ENCODE measurements at places on chromosomes 13 and 19.

- no peak for DNase-seq
These were observed 296.1 kb downstream of the PCDH9 start for GRCh38 chr13:66933994-66934393.

GRCh38 chr13:82358284-82358683 lies 1524.0 kb downstream of the SLITRK1 start:
- no peak for DNase-seq

DNA sequence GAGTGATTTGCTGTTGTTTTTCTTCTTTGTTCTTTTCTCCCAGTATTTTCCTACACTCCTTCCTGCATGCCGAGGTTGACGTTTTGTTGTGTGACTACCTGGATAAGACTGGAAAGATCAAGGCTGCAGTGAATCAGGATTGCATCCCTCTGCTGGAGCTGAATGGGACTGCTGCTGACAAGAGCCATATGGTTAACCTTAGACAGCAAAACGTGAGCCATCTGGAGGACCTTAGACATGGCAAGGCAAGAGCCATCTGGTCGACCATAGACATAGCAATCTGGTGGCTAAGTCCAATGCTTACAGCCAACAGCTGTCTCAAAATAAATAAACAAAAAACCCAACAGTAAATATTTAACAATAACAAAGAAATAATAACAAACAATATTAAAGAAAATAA lies 42.6 kb upstream of the ZNF91 start:
- no peak for DNase-seq

GRCh38 chr13:110820322-110820721 lies 94.5 kb downstream of the ANKRD10 start:
- no peak for DNase-seq

DNA sequence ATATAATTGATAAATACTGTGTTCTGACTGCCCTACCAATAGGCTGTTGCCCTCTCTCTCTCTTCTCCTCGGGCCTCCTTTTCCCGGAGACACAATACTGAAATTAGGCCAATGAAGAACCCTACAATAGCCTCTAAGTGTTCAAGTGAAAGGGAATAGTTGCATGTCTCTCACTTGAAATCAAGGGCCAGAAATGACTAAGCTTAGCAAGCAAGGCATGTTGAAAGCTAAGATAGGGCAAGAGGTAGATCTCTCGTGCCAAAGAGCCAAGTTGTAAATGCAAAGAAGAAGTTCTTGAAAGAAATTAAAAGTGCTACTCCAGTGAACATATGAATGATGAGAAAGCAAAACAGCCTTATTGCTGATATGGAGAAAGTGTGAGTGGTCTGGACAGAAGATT lies 13.3 kb downstream of the KATNAL1 start:
- DNase-seq = no peak

DNA sequence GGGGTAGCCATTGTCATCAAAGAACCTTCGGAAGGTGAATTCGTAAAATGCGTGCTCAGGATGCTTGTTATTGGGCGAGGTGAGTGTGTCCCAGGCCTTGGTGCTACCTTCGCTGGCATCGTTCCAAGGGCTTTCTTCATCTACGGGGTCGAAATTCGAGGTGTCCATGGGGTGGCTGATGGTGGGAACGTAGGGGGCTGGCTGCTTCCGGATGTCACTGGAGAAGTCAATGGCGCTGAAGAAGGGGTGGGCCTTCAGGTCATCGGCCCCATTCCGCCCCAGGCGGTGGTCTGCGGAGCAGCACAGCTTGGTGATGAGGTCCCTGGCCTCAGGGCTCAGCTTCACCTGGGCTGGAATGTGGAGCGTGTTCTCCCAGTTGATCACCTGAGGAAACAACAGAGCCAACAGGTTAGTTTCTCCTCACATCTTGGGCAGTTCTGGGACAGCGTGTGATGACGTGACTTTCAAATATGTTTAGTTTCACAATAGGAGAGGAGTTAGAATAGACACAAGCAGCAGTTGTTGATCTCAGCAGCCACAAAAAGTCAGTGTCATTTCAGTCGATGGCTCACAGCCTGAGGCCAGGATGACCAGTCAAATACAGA lies 72.5 kb upstream of the XPO4 start:
- no peak for DNase-seq

- peak; percentile 95 for DNase-seq
These were observed 19.6 kb upstream of the EPHX3 start for GRCh38 chr19:15251749-15252397.

DNA sequence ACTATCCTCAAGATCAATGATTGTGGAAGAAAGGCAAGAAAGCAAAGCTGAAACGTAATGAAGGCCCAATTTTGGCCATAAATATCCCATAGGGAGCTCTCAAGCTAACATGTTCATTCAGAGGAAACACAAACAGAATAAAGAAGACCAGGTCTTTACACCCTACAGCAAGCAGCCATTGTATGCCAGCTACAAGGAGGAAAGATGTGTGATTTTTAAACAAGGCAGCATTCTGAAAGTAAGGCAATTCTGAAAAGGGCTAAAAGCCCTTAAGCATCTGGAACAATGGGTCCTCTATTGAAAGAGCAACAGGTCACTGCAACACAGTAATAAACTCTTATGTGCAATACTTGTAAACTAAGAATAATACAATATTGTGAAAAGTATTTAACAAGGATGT lies 1002.4 kb downstream of the SLITRK1 start:
- DNase-seq = no peak

DNA sequence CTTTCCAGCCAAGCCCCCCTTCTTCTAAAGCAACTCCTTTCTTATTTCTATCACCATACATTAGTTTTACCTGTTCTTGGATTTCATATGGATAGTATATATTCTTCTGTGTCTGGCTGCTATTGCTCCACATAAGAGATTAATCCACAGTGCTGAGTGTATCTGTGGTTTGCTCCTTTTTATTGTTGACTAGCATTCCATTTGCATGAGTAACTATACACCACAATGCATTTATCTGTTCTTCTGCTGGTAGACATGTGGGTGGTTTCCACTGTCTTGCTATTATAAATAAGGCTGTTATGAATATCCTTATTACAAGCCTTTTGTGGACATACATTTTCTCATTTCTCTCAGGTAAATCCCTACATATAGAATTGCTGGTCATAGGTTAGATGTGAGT lies 138.2 kb downstream of the SLC7A1 start:
- peak; percentile 81 for DNase-seq

DNA sequence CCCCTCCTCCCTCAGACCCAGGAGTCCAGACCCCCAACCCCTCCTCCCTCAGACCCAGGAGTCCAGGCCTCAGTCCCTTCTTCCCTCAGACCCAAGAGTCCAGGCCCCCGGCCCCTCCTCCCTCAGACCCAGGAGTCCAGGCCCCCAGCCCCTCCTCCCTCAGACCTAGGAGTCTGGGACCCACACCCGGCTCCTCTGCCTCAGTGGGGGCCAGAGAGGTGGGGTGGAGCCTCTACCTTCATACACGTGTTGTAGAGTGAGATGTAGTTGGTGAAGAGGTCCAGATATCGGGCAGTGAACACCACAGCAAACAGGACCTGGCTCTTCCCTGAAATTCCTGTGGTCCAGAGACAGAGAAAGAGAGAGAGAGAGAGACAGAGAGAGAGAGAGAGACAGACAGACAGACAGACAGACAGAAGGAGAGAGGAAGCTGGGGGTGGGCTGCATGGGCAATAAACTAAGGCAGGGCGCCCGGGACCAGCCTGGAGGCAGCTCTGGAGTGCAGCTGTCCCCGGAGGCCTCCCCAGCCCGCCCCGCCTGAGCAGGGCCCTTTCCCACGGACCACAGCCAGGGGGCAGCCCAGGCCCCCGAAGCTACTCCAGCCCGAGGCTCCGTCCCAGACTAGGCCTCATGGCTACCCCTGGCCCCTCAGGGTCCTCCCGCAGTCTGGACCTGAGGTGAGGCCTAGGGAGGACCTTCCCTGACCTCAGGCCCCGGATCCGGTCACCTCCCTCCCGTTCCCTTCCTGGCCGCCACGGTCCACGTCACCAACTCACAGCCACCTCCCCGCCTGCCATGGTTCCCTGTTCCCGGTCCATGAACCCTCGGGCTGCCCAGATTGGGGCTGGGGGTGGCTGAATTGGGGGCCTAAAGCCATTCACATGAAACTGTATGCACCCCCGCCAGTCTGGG lies 907 bp downstream of the KDELR1 start:
- DNase-seq = no peak

DNA sequence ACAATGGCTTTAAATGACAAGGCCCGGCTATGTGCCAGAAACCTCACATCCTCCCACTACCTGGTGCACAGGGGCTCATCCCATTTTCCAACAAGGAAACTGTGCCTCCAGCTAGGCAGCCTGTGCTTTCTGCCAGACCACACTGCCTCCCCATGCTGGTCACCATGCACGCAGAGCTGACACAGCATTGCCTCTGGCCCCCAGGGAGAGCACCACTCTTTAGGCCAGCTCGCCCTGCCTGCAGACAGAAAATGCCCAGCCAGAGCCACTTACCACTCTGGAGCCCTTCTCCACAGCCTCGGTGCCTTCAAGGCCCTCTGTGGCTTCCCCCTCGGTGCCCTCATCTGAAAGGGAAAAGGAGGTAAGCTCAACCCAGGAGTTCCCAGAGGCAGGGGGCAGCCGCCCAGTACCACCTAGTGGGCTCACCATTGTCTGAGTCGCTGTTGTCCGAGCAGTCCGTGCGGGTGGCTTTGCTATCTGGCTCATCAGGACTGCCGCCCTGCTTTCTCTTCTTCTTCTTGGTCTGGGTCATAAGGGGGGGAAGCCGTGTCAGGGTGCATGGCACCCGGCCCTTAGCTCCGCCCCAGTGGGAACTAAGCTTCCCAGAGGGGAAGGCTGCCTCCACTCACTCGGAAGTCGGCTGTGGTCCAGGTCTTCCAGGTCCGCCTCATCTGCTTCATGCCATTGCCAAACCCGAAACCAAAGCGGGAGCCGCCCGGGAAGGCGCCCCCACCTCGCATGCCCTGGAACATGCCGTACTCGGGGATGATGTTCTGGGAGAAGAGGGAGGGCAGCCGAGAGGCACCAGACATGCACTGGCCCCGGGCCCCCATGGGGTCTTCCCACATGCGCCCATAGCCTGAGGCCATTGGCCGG lies 18.0 kb downstream of the AKAP8L start:
- no peak for DNase-seq

- no peak for DNase-seq
These were observed 347.2 kb downstream of the ZNF536 start for GRCh38 chr19:30719189-30719998.

- DNase-seq = no peak
These were observed 32.2 kb downstream of the UFM1 start for GRCh38 chr13:38381890-38382289.

DNA sequence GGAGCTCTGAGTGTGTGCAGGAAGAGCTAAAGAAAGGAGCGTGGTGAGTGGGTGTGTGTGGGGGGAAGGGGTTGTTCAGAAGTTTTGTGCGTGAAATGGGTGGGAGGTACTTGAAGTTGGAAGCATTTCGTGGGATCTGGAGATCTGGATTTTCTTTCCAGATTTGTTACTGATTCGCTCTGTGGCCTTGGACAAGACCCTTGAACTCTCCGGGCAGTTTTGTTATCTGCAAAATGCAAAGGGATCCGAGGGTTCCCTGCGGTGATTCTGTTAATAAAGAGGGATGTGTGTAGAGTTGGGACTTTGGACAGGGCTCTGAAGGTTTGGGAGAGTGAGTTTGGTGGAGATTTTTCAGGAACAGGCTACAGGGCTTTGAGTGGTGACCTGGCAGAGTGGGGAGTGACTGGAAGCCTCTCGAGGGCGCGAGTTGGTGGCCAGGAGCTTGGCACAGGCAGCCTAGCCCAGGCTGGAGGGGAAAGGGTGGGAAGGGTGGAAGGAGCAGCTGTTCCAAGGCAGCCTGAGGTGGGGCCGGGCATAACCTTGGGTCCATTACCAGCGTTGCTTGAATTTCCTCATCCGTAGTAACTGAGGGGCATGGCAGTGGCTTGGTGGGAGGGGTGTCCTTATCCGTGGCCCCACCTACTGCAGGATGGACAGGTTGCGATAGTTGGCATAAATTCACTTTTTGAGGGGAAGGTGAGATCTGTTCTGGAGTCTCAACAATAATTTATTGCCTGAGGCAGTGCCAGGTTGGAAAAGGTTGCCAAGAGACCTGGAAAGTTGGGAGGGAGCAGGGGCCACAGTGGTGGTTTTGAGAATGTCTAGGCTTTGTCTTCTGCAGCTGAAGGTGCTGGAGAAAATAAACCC lies 2.1 kb downstream of the ACTN4 start:
- DNase-seq = no peak

DNA sequence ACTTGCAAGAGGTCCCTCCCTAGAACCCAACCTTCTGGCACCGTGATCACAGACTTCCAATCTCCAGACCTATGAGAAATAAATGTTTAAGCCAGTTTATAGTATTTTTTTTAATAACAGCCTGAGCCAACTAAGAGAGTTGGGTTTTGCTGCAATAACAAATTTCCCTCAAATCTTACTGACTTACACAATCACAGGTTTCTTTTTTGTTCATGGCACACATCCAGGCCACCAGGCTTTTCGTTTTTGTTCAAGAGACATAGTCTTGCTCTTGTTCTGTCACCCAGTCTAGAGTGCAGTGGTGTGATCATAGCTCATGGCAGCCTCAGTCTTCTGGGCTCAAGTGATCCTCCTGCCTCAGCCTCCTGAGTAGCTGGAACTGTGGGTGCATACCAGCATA lies 2.0 kb upstream of the SELENOV start:
- no peak for DNase-seq

DNA sequence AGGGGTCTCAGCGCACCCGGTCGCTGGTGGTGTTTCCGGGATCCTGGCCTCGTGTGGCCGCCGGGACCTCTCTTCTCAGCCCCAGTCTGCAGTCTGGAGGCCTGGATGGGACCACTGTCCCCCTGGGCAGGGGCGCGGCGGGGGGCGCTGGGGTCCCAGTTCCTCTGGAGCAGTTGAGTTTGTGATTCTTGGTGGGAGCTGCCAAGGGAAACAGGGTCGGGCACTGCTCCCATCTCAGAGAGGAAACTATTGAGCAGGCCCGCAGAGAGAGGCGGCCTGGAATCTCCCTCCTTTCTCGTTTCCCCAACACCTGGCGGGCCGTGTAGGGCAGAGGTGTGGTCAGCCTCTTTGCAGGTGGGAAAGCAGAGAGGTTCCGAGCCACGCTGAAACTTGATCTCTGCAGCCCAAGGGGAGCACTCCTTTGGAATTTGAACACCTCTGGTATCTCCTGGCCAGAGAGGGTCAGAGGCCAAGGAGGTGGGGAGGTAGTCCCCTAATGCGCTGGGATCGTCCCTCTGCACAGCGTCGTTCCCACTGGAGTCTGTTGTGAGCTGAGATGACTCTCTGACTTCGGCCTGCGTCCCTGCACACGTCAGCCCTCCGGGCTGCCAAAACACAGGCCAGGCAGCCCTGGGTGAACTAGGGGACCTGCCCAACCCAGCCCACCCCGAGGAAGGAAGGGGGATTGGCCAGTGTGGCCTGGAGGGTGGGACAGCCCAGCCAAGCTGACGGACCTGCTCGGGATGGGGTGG lies 741 bp downstream of the PLEKHF1 start:
- no peak for DNase-seq

GRCh38 chr19:49512970-49513745 lies 697 bp downstream of the FCGRT start:
- DNase-seq = no peak

All from AG09309 (cell line).